ENCODE measurements at places on chromosomes 16 and 17.
A peak's percentile ranks its signal among the peaks of the same experiment; 100 is the strongest.

- no peak for DNase-seq
Observed at GRCh38 chr17:80416260-80416939, 1.4 kb downstream of the ENDOV start.

DNA sequence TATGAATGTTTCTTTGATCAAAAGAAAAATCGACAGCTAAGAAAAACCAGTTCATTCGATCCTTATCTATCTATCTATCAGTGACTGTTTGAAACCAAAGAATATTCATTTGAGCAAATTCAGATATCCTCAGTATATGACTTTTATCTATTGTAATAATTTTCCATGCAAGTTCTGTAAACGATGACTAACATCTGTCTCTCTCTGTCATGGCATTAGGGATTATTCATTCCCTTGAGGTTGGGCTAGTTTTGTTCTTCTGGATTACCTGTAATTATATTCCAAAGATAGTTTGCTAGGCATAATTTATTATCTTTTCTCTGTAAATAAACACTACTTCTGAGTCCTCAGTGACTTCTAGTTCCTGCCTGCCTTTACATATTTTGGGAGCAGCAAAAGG, 497.7 kb upstream of the CDH11 start:
- no peak for DNase-seq

- no peak for DNase-seq
Observed at GRCh38 chr17:80437532-80437931, 22.6 kb downstream of the ENDOV start.

GRCh38 chr17:72952220-72952619, 140.3 kb downstream of the SLC39A11 start:
- DNase-seq = no peak

GRCh38 chr17:15342460-15342859, 1.1 kb upstream of the TEKT3 start:
- DNase-seq = no peak

GRCh38 chr17:20116683-20117309, 107.6 kb downstream of the SPECC1 start:
- DNase-seq = peak; percentile 64

GRCh38 chr17:39213852-39214251, 11.9 kb downstream of the STAC2 start:
- no peak for DNase-seq

Data from hippocampal formation (tissue), 2 donors.